ENCODE measurements at places on chromosomes 3 and 15. TPM values are rescaled to one million over a fixed set of nuclear protein-coding genes. Genes with fewer than 3 reads are reported as not detected.

DNA sequence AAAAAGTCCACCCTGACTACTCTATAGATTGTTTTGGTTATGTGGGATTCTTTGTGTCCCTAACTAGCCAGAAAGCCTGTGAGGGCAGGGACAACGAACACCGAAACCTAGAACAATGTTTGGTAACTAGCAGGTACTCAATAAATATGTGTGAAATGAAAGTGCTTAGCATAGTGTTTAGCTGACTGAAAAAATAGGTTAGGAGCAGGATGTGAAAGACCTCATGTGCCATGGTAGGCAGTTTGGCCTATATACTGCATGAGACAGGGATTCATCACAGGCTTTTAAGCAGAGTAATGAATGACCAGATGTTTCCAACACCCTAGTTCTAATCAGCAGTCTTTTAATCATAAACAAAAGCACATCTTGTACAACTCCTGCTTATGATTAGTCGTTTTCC lies 64.2 kb downstream of the MYO5A start:
- peak; percentile 19 for DNase-seq

DNA sequence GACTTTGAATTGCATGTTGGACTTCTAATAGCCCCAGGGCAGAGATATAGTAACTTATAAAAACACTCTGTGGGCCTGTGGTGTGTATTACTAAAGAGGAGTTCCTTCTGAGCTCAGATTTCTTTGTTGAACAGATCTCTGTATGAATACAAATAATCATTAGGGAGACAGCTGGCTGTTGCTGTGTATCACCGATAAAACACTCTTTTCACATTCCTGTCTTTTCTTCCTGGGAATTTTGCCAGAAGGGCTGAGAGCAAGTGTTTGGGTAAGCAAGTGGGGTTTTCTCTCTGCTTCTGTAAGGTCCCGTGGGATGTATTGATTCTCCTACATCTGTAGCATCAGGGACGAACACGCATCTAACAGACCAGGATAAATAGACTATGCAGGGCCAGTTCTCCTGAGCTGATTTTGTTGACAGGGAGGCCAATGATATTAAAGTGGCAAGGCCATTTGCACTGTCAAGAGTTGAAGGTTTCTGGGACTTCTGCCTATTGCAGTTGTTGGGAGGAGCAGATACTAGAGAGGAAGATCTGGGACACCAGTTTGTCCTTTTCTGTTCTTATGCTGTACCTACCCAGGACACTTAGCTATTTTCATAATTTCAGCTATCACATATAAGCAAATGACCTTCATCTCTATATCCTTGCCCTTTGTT lies 225.9 kb upstream of the CD96 start:
- DNase-seq, result no peak

DNA sequence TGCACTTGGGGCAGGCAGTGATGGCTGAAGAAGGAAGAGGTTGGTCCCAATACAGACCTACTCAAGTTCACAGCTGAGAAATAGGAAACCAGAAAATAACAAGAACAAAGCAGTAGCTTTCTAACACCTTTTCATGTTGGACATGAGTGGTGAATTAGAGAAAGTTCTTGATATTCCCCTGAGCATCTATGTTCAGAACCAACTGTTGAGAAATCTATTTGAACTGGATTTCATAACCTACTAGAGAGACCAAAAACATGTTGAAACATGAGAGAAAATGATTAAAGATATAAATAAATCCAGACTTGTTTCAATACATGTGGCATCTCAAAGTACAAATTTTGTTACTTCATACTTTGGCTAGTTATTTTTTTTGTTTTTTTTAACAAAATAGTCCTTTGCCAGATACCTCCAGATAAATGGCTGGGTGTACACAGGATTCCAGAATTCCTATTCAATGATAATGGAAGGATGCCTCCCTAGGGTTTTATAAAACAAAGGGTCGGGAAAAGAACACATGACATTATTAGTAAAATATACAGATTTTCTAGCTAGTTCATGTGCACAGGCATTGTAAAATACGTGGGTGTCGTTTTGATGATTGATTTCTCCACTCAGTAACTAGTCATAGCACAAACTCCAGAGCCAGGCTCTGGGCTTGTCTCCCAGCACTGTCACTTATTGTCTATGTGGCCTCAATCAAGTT lies 34.4 kb upstream of the TNFSF10 start:
- no peak for DNase-seq

Gene PLOD2
- 0.93 TPM for polyA plus RNA-seq

DNA sequence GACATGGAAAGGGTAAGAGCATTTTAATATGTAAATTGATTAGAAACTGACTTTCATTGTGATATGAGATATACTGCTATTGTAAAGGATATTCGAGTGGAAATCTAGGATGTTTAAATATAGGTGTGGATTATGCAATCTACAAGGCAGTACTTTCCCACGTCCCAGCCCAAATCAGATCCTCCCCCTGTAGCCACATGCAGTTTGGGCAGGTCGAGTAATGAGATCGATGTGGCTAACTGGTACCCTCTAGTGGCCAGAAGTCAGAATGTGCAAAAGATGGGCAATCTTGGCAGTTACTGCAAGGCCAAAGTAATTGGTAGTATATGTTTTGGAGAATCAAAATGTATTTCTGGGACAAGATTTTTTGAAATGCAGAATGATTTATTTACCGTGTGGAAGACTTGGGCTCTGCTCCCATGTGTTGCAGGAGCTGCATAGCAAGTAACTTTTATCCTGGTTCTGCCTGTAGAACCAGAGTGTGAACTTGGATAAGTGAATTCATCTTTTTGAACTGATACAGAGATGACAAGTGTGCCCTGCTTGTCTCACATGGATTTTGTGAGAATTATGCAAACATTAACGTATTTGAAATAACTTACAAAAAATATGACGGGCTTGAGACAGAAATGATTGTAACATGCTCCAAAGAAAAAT lies 94.5 kb upstream of the ADAMTSL3 start:
- peak; percentile 66 for DNase-seq

Gene IQCH
- polyA plus RNA-seq, result 0.81 TPM

Gene TFDP2
- 11.0 TPM for polyA plus RNA-seq

DNA sequence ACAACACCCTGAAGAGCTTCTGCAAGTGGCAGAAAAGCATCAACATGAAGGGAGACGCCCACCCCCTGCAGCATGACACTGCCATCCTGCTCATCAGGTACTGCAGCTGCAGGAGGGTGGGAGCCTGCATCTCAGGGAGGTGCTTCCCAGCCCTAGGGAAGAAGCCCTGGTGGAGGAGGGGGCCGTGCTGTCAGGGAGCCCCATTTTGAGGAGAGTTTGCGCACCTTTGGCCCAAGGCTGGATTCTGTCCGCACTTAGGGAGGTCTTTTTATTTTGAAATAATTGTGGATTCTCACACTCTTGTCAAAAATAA lies 42.1 kb downstream of the SAXO2 start:
- no peak for DNase-seq

Data from SK-N-SH (cell line).